CD4-positive, alpha-beta T cell treated with Interleukin-21 for 1 hour (primary cell): ENCODE measurements at places on chromosomes 12 and 14.

- no peak for DNase-seq
Observed at GRCh38 chr12:26122681-26123481, 2.0 kb downstream of the BHLHE41 start.

GRCh38 chr14:93582516-93582915, 151.8 kb downstream of the UNC79 start:
- no peak for DNase-seq

DNA sequence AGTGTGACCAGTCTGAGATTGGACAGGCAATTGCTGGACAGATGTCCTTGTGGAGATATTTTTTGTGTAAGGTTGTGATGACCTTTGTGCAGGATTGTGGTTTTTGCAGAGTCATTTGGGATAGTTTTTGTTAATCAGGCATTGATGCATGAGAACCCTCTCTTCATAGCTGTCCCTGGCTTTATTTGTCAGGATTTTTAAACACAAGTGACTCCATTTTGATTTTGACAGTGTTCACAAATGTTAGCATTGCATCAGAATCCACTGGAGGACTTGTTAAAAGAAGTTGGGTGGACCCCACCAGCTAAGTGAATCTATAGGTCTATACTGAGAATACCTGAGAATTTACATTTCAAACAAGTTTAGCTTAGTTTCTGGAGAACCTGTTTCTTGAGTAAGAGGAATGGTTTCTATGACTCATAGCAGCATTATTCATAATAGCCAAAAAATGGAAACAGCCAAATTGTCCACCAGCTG, 11.8 kb downstream of the FNTB start:
- DNase-seq: no peak

DNA sequence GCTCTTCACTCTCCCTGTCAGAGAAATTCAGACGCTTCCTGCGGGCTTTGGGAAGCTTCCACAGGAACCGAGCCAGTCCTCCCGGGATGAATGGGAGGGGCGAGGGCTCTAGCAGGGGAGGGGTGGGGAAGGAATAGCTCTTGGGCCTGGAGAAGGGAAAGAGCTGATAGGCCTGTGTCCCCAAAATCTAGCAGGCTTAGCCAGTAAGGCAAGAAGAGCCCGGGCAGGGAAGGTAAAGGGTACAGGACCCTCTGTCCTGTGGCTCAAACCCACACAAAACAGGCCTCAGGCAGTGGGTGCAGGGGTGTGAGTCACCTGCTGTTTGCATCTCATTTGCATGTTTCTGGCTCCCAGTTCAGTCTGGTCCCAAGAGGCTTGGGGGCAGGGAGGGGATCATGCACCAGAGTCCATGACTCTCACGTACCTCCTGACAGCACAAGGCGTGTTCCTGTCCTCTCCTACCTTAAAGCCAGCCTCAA, 8.7 kb upstream of the SMUG1 start:
- no peak for DNase-seq

DNA sequence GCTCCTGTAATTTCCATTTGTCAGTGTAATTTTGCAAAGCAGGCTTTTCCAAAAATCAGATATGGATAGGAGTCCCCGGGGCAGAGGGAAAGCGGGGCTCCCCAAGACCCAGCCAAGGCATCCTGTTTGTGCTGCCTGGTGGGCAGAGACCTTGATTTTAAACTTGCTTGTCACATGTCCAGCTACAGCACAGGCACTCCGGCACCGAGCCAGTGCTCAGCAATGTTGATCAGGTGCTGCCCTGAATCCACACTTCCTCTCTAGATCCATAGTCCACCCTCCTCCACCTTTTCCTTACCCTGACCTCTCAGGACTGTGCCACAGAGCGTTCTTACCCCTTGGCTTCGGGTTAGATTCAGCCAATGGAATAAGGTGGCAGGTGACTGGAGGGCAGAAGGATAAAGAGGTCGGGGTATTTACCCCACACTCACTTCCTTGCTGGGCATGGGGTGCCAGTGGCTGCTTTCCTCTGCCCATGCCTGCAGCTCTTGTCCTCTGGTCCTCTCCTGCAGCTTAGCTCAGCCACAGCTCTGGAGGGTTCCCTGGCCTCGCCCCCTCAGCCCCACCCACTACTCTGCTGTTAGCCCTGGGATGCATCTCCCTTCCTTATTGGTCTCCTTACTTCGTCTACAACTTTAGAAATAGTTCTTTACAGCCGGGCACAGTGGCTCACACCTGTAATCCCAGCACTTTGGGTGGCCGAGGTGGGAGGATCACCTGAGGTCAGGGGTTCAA, 80.1 kb downstream of the IRF2BPL start:
- no peak for DNase-seq

DNA sequence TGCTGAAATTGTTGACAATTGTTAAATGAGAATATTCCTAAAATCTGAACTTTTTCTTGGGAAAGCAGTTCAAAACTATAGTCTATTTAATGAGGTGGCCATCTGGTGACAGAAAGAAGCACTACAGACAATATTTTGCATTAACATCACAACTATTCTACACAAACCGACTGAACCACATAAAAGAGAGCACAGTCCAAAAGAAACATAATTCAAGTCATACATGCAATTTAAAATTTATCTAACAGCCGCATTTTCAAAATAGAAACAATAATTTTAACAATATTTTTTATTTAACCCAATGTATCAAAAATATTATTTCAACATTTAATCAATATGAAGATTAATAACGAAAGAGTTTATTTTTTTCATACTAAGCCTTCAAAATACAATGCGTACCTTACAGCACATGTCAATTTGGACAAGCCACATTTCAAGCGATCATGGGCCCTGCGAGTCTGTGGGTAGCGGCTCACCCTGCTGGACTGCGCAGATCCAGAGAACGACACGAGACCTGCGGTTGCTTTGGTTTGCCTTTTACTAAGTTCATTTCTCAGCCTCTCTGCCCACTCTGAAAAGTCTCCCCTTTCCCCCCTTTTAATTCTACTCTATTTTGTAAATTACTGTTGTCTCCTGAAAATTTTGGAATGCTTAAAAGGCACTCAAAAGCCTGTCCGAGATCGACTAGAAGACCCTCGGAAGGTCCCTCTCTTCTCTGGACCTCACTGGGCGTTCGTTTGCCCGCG, 947 bp upstream of the LRRC9 start:
- DNase-seq: peak; percentile 10

GRCh38 chr14:55599250-55599879, 19.4 kb downstream of the KTN1 start:
- no peak for DNase-seq

DNA sequence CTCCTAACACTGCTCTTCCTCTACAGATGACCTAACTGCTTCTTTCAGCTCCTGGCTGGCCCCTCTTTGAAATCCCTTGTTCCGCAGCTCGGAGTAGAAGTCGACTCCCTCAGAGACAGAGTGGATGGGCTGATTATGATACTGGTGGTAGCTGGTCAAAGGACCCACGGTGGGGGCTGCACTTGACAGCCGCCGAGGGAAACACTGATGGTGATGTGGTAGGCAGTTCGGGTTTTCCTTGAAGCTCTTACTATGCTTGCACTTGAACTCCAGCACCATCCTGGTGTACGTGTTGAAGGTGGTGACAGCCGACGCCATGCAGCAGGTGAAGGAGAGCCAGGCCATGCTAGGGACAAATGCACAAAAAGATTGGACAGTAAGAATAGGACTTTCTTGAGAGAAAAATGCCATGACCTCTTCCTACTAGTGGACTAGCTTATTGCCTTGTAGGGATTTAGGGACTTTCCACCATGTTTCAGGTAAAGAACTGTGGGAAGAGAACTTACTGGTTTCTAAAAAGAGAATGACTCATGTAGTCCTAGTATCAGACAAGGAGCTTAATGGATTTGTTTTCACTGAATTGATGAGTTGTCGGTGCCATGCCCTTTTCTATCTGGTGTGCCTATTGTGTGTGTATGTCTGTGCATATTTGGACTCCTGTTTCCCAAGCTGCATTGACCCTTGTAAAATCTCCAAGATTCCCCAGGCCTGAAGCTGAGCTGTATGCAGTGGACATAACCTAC, 18.4 kb downstream of the GSG1 start:
- DNase-seq: no peak

DNA sequence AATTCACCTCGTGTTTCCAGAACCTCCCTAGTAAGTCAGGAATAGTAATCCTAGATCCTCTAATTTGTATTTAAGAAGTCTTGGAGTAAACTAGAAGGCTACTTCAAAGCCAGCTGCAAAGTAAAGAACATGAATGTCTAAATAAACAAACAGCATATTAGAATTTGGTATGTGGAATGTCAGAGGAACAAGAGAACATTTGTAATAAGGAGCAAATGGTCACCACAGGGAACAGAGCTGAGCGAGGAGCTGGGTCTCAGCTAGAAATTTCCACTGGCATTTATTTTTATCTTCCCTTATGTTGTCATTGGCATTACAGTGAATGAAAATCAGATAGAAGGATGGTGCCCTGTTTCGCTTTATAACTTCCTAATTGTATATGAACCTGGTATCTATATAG, 50.2 kb downstream of the FRMD6 start:
- no peak for DNase-seq

DNA sequence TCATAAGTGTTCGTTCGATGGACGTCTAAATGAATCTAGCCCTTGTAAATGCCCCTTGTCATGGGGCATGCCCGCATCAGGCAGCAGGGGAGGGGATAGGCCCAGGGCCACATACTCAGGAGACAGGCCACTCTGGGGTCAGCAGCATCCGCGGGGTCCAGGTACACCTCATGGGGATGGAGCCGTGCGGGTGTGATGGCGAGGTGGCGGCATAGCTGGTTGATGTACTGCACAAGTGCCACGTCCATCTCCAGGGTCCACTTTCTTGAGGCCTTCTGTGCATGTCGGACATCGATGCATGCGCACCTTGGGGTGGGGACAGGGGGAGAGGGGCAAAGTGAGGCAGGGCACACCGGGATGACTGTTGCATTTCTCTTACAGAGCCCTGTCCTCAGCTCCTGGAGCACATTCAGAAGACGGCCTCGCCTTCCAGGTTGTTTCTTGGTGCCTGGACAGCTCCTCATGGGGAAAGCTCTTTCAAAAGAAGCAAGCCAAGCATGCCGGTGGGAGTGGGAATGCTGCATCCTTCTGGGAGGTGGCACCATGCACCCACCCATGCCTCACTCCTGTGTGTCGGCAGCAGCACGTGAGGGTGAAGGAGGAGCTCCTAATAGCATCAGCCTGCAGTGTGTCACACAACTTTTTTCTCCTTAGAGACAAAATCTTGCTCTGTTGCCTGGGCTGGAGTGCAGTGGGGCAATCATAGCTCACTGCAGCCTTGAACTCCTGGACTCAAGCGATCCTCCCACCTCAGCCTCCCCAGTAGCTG, 47.4 kb downstream of the TRAFD1 start:
- no peak for DNase-seq

- no peak for DNase-seq
Observed at GRCh38 chr12:93624595-93625294, 52.3 kb downstream of the SOCS2 start.
